ENCODE measurements at places on chromosomes 7 and 10.
A peak's percentile ranks its signal among the peaks of the same experiment; 100 is the strongest.

- no peak for DNase-seq
Observed at GRCh38 chr10:123101872-123102271, 33.9 kb upstream of the HMX3 start.

DNA sequence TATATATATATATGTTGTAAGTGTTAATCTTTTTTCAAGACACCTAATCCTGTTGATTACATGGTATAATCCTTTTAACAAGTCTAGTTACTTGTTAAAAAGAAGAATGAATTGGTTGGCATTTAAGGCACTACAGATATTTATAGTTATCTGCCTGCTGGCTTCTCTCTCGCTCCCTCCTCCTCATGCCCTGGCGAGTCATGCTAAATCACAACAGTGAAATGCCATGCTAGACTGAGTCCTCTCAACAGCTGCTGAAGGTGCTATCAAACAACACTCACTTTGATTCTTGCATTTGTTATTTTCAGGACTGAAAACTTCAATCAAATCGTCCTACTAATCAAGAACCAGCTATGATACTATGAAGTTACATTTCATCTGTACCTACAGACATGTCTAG is 15.4 kb downstream of the NRAP start:
- no peak for DNase-seq

- no peak for DNase-seq
Observed at GRCh38 chr7:141312828-141313521, 238.2 kb upstream of the AGK start.

DNA sequence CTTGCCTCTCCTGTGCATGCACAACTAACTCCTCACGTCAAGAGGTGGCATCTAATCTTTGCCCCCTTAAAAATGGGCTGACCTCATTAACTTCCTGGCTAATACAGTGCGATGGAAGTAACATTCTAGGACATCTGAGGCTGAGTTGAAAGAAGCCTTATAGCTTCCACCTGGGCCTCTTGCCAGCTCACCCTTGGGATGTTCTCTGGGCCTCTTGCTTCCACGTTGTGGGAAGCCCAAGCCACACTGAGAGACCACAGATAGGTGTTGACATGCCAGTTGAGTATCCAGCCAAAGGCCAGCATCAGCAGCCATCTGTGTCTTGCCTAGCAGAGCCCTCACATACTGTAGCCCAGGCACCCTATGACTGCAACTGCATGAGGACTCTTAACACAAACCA is 60.8 kb upstream of the GDF10 start:
- no peak for DNase-seq

GRCh38 chr7:85186083-85186520 is 754 bp downstream of the SEMA3D start:
- DNase-seq: no peak

DNA sequence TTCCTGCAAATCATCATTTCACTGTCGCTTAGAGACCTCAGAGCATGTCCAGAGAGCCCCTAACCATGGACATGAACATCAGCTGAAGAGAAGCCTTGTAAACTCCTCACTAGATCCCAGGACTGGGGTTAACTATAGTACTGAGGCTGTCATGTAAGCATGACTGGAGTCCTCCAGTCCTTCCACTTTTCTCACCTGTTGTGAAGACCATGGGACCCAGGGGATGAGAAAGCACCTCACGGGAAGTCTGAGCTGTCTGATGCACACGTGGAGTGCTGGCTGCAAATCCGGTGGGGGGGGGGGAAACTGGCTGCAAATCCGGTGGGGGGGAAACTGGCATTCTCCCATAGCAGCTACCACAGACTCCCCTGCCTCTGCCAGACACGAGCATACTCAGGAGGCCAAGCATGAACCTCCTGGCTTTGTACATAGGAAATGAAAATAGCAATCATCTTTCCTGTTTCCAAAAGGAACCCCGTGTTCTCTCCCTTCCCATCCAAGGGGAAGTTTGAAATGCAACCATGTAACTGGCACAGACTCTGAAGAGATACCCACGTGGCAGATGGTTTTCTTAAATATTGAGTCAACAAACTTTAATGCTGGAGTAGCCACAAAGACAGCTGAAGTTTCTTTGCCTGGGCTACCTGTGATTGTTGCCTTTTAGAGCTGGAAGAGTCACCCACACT is 261.4 kb downstream of the ZMYND11 start:
- DNase-seq: no peak

- no peak for DNase-seq
Observed at GRCh38 chr7:104857458-104858425, 156.3 kb upstream of the KMT2E start.

DNA sequence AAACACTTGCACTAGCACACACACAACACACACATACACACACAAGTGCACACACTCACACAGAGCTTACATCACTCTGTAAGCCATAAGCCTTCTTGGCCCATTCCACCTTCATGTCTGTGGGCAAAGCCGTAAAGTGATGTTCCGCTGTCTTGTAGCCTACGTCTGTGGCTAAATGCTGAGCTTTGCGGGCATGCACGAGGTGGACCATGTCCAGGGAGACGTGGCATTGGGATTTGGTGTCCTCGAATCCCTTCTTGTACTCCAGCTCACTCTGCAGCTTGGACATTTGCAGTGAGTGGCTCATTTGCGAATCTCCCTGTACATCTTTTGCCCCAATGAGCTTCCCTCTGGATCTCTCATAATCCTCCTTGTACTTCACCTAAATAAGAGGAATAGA is 42.0 kb downstream of the NRAP start:
- no peak for DNase-seq

- peak; percentile 22 for DNase-seq
Observed at GRCh38 chr7:129642871-129643549, 31.5 kb downstream of the NRF1 start.

GRCh38 chr10:14353291-14353913 is 22.7 kb upstream of the FRMD4A start:
- no peak for DNase-seq

DNA sequence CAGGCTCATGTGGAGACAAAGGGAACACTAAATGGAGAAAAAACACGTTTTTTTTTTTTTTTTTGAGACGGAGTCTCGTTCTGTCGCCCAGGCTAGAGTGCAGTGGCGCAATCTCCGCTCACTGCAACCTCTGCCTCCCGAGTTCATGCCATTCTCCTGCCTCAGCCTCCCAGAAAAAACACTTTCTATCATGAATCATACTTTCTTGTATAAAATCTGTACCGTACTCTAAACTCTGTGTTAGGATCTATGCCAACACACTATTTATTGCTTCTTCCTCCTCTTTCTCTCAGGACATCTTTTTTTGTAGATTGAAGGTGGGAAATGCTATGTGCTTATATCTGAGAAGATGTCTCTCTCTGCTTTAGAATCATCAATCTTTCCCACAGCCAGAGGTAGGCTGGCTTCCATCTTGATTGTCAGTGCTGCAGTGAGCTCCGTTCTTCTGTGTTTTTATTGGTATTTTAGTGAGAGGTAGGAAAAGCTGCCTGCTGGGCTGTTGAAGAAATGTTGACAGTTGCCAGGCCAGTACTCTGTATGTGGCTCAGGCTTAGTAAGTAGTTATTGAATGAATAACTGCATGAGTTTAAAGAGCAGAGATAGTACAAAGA is 101.1 kb downstream of the GPR85 start:
- no peak for DNase-seq

- no peak for DNase-seq
Observed at GRCh38 chr10:18681971-18682411, 22.8 kb downstream of the ARL5B start.

- DNase-seq: no peak
Observed at GRCh38 chr7:156903232-156903909, 10.4 kb upstream of the LMBR1 start.

- DNase-seq: no peak
Observed at GRCh38 chr7:506921-507622, 12.6 kb downstream of the PDGFA start.

GRCh38 chr10:84232376-84232775 is 7.0 kb upstream of the LRIT2 start:
- no peak for DNase-seq

DNA sequence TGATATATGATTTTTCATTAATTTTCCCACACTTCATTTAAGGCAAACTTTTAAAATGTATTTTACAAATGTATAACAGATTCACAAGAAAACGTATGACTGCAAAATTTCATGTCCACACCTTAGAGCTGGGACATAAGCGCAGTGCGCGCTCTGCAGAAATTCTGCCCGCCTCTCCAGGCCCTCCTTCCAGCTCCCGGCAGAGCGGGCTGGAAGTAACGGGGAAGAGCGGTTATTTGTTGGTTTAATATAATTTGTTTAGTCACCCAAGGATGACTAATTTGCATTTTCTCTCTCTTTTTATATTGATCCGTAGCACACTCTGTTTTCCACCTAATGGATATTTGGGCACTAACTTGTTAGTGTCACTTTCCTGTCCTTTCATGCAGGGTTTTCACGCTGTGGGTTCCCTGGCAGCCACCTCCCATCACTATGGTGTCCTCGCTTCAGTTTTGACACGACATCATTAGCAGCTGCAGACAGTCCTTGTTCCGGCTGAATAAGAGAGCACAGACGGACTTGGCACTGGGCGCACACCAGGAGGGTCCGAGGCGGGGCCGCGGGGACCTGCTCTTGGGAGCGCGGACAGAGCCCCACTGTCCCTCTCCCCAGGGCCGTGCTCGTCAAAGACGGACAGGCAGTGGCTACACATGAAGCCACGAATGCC is 129.2 kb upstream of the SEC61G start:
- no peak for DNase-seq

DNA sequence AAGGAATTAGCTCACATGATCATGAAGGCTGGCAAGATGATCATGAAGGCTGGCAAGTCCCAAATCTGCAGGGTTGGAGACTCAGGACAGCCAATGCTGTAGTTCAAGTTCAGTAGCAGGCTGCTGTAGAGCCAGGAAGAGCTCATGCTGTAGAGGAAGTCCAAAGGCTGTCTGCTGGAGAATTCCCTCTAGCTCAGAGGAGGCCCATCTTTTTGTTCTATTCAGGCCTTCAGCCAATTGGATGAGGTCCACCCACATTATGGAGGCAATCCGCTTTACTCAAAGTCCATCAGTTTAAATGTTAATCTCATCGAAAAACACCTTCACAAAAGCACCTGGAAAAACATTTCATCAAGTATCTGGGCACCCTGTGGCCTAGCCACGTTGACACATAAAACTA is 24.8 kb upstream of the FAM171A1 start:
- no peak for DNase-seq

- no peak for DNase-seq
Observed at GRCh38 chr7:118777308-118777707, 552.8 kb downstream of the ANKRD7 start.

DNA sequence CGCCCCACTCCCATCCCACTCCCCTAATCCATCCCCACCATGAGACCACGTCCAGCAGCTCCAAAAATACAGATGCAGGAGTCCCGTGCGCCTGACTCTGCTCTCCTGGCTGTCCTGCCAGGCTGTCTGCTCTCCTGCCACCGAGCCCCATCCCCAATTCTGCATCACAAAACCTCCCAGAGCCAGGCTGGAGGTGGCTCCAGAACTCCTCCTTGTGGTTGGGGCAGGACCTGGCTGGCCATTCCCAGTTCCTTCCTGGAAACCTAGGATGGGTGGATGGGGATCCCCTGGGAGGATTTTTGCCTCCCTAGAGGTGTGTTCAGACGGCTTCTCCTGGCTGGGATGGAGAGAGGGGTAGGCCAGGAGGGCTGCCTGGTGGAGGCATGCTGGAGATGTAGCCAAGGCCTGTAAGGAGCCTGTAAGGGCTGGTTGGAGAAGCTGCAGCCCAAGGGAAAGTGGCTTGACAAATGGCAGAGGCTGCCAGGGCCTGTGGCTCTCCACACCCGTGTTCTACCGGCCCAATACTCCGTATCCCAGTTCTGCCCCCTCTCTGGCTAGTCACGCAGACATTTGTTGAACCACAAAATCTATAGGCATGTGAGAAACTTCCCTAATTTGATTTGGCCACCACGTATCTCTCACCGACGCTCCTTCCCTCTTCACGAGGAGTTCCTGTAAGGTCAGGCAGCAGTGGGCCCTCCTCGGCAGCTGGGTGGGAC is 99.3 kb downstream of the ARHGAP22 start:
- DNase-seq: no peak

DNA sequence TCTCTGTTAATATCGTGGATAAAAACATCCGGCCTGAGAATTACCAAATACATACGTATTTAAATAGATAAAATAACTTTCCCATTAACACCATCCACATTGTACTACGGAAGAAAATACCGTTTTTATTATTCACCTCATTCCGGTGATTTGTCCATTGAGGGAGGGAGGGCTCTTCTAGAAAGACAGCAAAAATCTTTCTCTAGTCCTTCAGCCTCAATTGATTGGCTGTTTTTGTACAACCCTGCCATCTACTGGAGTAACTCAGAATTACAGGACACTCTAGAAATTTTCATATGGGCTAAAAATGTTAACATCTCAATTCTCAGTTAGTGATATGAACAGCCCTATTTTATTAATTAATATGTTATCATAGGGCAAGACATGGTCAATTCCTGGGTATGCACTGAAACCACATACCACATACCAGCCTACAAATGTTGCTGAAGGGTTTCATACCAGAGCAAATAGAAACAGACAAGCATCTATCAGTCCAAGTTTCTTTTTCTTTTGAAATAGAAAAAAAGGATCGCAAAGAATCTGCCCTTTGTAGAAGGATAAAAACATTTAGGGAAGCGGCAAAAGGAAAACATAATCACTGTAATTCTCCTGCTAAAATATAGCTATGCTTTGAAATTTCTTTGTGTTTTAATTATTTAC is 55.8 kb upstream of the CDCA7L start:
- peak; percentile 93 for DNase-seq

DNA sequence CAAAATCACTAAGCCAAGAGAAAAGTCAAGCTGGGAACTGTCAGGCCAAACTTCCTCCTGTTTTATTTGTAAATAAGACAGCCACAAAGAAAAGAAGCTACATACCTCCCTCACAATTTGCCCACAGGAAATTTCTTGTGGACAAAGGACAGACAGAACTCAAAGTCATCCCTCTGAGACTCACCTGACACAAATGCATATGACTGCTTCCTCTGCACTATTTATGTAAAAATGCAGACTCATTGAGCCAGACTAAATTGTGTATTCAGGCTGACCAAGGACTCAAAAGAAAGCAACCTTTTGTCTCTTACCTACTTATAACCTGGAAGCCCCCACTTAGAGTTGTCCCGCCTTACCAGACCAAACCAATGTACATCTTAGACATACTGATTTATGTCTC is 11.8 kb downstream of the TOMM7 start:
- DNase-seq: no peak

Data from trophoblast cell (in vitro differentiated cells and primary cell).